ENCODE measurements at places on chromosomes 11 and 22. TPM values are rescaled to one million over a fixed set of nuclear protein-coding genes. Genes with fewer than 3 reads are reported as not detected.

Gene NRIP3
- total RNA-seq: not detected

Gene FAM76B
- total RNA-seq: 40.4 TPM

GRCh38 chr11:45057938-45058646 is 88.3 kb upstream of the PRDM11 start:
- no peak overlapping the region for H3K27ac ChIP-seq
- DNase-seq: no peak
- H3K4me3 ChIP-seq: no peak overlapping the region
- no peaks in the 10 kb centered on the region for H3K36me3 ChIP-seq
- H3K27me3 ChIP-seq: no peaks in the 10 kb centered on the region

GRCh38 chr11:76770642-76771445 is 12.3 kb upstream of the TSKU start:
- H3K36me3 ChIP-seq: no peaks in the 10 kb centered on the region
- peaks cover 46% of the 10 kb centered on the region for H3K4me1 ChIP-seq
- peak overlapping the region; percentile 87 for H3K27ac ChIP-seq
- H3K27me3 ChIP-seq: no peaks in the 10 kb centered on the region
- H3K4me3 ChIP-seq: no peak overlapping the region

- no peak for DNase-seq
- H3K36me3 ChIP-seq: no peaks in the 10 kb centered on the region
- H3K27ac ChIP-seq: no peak overlapping the region
- no peaks in the 10 kb centered on the region for H3K27me3 ChIP-seq
These were observed 254.2 kb downstream of the TBC1D22A start for GRCh38 chr22:47016631-47017030.

GRCh38 chr11:105854269-105854668 is 167.8 kb downstream of the MSANTD4 start:
- H3K36me3 ChIP-seq: no peaks in the 10 kb centered on the region
- no peak overlapping the region for H3K27ac ChIP-seq
- H3K4me3 ChIP-seq: no peak overlapping the region

GRCh38 chr11:2197771-2198520 is 26.3 kb upstream of the TH start:
- H3K27me3 ChIP-seq: peaks cover 5% of the 10 kb centered on the region
- H3K4me1 ChIP-seq: peaks cover 13% of the 10 kb centered on the region
- no peak for DNase-seq
- H3K36me3 ChIP-seq: no peaks in the 10 kb centered on the region

- no peaks in the 10 kb centered on the region for H3K36me3 ChIP-seq
- H3K27me3 ChIP-seq: no peaks in the 10 kb centered on the region
- H3K4me1 ChIP-seq: no peaks in the 10 kb centered on the region
- no peak for DNase-seq
- H3K4me3 ChIP-seq: no peak overlapping the region
These were observed 92.9 kb downstream of the DHCR7 start for GRCh38 chr11:71355281-71355680.

DNA sequence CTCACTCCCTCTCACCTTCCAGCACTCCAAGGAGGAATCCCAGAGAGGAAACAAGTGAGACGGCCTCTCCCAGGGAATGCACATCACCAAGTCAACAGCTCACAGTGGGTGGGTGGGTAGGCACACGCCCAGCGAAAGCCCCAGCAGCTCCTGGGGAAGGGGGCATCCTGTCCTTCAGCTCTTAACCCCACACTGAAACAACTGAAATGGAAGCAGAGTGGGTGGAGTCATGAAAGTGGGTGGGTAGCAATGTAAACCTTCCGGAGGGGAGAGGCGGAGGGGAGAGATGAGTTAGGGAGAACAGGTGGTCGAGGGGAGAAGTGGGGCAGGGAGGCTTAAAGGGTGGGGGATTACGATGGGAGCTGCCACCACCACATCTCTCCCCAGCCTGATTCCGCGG is 5.4 kb downstream of the MCHR1 start:
- H3K27ac ChIP-seq: no peak overlapping the region
- H3K27me3 ChIP-seq: peaks cover 8% of the 10 kb centered on the region
- H3K4me1 ChIP-seq: no peaks in the 10 kb centered on the region
- DNase-seq: no peak

DNA sequence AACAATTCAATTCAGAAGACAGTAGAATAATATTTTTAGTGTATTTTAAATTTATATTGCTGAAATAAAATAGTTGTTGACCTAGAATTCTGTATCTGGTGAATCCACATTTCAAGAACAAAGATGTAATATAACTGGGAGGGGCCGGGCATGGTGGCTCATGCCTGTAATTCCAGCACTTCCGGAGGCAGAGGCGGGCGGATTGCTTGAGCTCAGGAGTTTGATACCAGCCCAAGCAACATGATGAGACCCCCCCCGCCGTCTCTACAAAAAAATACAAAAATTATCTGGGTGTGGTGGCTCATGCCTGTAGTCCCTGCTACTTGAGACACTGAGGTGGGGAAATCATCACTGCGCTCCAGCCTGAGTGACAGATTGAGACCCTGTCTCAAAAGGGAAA is 72.6 kb downstream of the CD82 start:
- no peaks in the 10 kb centered on the region for H3K36me3 ChIP-seq
- H3K4me3 ChIP-seq: no peak overlapping the region
- peaks cover 79% of the 10 kb centered on the region for H3K27me3 ChIP-seq
- peaks cover 3% of the 10 kb centered on the region for H3K4me1 ChIP-seq

GRCh38 chr22:30289980-30290313 is 642 bp upstream of the CASTOR1 start:
- H3K27me3 ChIP-seq: no peaks in the 10 kb centered on the region
- DNase-seq: no peak
- H3K4me3 ChIP-seq: peak overlapping the region; percentile 76
